T-cell (primary cell): ENCODE measurements at places on chromosomes 2 and 18. TPM values are rescaled to one million over a fixed set of nuclear protein-coding genes. Genes with fewer than 3 reads are reported as not detected.

DNA sequence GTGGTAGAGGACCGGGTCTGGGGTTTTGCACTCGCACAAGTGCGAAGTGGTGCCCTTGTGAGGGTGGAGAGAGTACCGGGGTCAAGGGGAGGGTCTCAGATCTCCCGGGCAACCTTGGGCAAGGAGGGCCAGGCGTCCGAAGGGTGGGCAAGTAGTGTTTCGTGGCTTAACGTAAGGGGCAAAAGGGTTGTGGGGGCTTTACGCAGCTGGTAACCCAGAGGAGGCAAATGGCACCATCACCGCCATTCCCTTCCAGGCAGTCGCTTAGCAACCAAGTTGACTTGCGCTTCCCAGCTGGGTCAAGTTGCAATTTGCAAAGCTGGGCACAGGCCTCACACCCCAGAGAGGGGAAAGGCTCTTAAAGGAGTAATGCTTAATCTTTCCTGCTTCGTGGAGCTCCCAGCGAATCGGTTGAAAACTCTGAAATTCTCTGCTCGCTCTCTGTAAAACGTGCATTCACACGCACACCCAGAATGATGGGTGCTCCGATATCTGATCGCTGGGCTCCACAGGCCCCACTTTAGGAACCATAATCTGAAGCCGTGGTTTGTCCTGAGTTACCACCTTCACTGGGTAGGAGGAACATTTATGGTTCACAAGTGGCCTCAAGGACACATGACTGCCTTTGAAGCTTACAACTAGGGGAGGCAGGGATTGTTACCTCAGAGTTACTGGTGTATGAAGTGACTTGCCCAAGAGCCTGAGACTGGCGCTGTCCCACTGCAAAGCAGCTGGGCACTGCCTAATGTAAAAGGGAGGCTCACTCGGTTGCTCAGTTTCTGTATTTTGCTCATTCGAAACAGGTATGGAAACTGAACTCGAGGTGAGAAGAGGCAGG lies 127.9 kb downstream of the UXS1 start:
- no peak for DNase-seq

DNA sequence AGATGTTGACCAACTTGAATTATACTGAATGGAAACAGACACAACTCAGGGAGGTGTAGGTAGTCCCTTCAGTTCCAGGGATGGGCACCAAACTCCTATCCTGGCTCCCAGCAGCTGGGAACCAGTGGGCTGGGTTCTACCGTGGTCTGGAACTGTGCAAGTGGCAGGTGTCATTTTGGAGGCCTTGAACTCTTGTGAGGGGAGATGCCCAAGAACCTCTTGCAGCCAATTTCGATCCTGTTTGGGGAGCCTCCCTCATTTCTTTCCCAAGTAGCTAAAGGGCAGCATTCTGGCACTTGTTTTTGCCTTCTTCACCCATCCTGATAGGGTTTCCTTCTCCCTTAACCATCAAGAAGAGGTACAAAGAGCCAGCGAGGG lies 200.2 kb downstream of the ANKRD30B start:
- no peak for DNase-seq

- DNase-seq, result no peak
Observed at GRCh38 chr2:21034972-21035279, 8.9 kb downstream of the APOB start.

- no peak for DNase-seq
Observed at GRCh38 chr2:40435426-40436092, 16.3 kb downstream of the SLC8A1 start.

GRCh38 chr2:175167076-175167791 lies 769 bp downstream of the ATF2 start:
- no peak for DNase-seq

DNA sequence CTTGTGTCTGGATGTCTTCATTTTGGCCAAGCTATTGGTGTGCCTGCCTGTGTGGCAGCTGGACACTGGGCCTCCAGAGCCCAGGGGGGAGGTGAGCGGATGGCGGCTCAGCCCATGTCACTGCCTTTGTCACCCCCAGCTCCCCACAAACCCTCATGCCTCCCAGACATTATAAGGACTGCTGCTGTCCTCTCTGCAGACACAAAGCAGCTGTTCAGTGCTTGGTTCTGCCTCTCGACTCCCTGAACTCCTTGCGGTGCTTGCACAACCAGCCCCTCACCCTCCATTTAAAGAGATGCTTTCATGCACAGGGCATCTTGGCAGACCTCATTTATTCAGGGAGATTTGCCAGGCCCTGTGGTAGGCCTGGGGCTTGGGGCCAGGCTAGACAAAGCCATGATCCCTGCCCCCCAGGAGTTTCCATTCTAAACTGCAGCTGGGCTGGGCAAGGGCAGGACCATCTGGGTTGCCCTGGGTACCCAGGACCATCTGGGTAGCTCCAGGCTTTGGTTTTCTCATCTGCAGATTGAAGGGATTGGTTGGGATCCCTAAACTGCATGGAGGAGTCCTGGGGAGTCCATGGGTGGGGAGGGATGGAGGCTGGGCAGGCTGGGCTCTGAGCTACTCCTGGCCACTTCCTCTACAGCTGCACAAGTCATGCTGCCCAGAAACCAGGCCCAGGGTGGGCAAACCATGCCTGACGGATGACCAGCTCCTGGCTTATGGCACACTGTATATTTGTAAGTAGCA lies 168.5 kb downstream of the CELF4 start:
- DNase-seq, result no peak

DNA sequence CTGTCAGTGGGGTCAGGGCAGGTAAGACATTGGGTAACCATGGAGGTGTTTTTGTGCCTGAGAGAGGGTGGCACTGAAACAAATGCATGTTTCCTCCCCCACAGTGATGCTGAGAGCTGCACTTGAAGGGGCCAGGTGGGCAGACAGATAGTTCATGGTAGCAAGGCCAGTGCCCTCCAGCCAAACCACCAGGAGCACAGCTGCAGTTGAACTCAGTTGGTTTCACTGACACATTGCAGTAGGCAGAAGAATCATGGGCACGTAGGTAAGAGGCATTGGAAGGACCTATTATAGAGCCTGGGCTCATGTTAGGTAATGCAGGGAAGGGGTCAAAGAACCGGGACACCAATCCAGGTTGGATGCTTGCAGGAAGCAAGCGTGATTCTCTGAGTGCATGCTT lies 93.2 kb upstream of the ARL4C start:
- no peak for DNase-seq

DNA sequence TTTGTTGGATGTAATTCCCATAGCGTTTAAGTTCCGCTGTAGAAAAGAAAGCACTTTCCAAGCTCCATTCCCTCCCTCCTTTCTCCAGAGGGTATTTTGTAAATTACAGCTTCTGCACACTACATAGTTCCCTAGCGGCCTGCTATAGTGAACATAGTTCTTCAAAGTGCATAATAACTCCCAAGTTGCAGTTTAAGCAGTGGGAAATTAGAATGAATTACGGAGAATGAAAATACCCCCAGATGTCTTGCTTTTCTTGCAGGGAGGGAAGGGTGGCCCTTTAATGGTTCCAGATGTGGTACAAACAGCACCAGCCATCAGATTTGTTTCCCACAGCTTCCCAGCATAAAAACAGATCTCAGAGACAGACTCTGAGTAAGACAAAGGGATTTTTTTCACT lies 893.9 kb downstream of the SUCLG1 start:
- DNase-seq, result no peak

DNA sequence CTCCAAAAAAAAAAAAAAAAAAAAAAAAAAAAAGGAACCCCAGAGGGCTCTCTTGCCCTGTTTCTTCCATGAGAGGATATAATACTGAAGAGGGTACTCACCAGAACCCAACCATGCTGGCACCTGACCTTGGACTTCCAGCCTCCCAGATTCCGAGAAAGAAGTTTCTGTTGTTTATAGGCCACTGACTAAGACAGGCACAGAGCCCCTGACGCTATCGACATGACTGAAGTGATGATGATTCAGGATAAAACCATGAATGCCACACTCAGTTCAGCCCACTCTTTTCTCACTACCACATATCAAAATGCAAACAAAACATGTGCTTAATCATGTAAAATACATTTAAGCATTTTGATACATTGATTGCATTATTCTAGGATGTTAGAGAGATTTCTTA lies 66.1 kb upstream of the CDCA7 start:
- no peak for DNase-seq

- DNase-seq, result no peak
Observed at GRCh38 chr2:28904295-28904694, 9.8 kb downstream of the WDR43 start.

GRCh38 chr18:51668101-51668500 lies 470.6 kb upstream of the MEX3C start:
- no peak for DNase-seq

- DNase-seq, result no peak
Observed at GRCh38 chr18:8461544-8461943, 147.7 kb upstream of the RAB12 start.

GRCh38 chr2:217980591-217980990 lies 22.2 kb downstream of the TNS1 start:
- DNase-seq, result no peak

DNA sequence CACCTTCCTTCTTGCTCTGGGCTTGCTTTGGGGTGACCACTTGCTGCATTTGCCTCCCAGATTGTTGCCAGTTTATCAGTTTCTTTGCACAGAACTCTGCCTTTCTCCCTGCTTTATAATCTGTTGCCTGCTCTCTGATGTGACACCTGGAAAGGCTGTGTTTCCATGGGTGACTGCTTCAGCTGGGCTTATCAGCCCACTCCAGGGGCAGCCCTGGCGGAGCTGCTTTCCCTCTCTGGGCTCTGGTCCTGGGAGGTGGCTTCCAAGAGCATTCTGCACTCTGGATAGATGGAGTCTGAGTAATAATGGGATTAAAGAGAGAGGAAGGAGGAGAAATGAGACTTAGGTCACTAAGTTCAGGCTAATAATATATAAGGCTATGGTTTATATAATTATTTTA lies 352.7 kb downstream of the TSN start:
- DNase-seq, result no peak

DNA sequence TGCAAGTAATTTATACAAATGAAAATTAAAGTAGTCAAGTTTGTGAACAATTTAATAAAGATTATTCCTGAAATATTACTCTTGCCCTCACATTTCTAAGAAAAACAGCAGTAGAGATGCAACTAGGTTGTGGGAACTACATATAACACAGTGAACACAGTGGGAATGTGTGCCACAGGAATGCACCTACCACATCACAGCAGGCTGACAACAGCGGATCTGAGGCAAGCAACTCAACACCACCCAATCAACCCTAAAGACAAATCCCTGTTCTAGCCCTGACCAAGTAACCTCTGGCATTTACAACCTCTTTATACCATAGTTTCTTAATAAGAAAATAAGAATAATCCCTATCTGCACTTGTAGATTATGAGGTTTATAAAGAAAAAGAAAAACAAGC lies 23.4 kb downstream of the MBOAT2 start:
- no peak for DNase-seq

DNA sequence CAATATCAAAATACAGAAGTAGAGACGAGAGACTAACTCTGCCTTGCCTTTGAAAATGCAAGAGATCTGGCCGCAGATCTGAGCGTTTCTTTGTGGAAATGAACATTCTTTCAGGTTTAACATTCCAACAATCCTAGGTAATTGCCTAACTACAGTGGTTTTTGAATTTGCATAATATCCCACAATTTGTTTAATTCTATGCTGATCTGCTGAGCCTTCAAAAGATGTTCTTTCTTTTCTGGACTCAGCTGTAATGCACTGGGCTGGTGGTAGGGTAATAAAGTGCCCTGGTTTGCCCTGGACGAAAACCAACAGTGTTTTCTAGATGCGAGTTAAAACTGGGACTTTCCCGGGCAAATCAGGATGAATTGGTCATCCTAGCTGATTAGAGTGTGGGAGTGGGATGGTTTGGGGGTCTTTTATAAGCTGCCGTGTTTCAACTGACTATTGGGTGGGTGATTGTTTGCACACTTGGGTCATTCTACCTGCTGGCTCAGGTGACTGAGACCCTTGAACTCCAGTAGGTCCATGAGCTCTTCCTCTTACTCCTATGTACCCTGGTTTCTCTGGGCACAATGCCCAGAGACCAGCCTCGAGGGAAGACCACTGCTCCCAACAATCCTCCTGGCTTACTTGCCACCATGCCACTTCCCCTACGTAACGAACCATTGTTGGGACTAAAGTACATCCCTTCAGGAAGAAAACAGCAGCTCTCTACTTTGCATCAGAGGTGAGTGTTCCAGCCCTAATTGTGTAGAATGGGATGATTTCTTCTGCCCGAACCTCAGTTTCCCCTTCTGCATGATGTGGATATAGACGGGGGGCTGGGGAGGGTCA lies 3.4 kb upstream of the PAX8 start:
- no peak for DNase-seq

DNA sequence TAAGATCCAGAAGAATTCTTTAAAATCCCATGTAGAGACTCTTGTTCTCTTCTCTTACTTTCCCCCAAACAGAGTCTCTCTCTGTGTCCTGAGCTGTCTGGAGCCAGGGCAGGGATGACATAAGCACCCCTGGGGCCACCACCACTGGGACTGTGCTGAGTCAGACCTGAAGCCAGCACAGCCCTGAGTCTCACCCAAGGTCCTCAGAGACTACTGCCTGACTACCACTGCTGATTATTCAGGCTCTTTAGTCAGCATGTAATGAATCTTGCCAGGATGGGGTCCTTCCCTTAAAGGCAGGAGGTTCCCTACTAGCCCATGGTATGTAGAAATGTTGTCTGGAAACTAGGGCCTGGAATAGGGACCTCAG lies 34.9 kb upstream of the DYNC1I2 start:
- DNase-seq, result no peak

DNA sequence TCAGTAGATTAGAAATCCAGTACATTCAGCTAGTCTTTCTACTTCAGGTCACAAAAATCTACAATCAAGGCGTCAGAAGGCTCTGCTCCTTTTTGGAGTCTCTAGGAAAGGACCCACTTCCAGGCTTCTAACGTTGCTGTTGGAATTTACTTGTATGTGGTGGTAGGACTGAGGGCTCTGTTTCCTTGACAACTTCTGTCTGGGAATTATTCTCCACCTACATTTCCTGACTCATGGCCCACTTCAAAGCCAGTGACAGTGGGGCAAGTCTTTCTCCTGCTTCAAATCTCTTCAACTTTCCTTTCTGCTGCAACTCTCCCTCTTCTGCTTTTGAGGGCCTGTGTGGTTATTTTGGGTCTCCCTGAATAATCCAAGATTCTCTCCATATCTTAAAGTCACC lies 10.4 kb upstream of the TMX3 start:
- DNase-seq, result no peak

The CNGA3 gene
- total RNA-seq, result not detected

The UGT1A3 gene
- not detected for total RNA-seq

The NPHP1 gene
- 0.35 TPM for total RNA-seq

The ALK gene
- not detected for total RNA-seq

The GDF7 gene
- total RNA-seq, result 0.12 TPM

The DLGAP1 gene
- 0.26 TPM for total RNA-seq

The DSG1 gene
- total RNA-seq, result not detected

The SLC30A3 gene
- total RNA-seq, result not detected
